Left lung (tissue), 14 donors: ENCODE measurements at places on chromosomes 7 and 10. TPM values are rescaled to one million over a fixed set of nuclear protein-coding genes. Genes with fewer than 3 reads are reported as not detected.

- DNase-seq: no peak
Measured at GRCh38 chr7:55903985-55904759, 16.9 kb downstream of the ZNF713 start.

DNA sequence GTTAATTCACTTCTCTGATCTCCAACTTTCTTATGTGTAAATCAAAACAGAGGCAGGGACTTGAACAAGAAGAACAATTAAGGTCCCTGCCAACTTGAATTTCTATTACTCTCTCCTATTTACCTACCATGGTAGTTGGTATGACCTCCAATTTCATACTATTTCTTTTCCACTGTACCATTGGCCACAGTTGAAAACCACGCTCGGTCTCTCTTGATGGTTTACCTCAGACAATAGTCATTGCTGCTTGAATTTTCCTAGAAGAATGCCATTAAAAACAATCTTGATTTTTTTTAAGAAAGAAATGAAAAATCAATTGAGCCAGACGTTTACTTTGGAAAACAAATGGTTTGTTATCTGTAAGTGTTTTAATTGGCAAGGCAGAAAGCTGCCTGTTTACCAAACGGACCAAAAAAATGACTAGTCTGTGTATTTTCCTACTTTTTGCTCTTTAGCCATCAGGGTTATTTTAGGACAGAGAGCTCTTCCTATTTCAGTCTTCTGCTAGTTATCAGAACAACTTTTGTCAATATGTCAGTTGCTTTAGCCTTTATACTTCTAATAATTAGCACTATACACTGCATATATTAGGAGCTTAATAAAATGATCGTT lies 157.5 kb upstream of the PLXDC2 start:
- DNase-seq: no peak

GRCh38 chr7:132348341-132348740 lies 227.9 kb downstream of the PLXNA4 start:
- no peak for DNase-seq

DNA sequence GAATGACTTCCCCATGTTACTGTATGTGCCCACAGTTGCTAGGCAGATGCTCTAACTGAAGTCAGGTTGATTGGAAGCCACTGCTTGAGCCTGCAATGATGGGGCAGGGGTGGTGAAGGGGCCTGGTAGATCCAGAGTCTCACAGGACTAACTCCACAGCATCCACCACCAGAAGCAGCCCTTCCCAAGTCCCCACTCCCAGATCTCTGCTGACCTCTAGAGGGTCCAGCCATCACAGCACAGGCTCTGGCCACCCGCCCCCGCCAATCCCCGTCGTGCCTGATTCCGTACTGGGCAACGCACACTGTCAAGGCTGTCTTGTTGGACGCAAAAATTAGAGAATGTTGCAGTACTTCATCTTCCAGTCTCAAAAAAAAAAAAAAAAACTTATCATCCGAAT lies 136.8 kb upstream of the PDE1C start:
- peak; percentile 12 for DNase-seq

DNA sequence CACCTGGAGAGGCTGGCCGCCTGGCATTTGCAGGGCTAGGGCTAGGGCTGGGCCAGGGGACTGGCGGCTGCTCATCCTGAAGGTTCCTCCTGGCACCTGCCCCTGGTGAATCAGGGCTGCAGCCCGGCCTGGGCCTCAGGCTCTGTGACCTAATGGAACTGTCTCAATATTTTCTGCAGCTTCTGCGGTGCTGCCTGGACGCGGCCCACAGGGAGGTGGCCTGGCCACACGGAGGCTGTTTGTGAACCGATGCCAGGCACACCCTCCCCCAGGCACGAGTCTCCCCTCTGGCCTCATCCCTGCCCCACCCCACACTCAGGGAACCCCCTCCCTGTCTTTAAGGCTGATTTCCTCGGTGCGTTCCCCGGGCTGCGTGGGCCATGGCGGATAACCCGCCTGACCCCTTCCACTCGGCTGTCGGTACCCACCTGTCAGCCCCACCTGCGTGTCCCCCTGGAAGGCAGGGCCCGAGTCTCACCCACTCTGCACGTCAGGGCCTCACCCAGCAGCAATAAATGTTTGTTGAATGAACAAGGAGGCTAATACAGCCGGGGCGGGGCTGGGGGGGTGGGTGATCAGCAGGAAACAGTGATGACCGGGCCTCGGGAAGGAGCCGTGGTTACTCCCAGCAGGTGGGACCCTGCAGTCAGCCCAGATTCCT lies 54.5 kb upstream of the DNAJB6 start:
- DNase-seq: no peak

GRCh38 chr10:70912556-70912955 lies 24.2 kb upstream of the PCBD1 start:
- DNase-seq: no peak

DNA sequence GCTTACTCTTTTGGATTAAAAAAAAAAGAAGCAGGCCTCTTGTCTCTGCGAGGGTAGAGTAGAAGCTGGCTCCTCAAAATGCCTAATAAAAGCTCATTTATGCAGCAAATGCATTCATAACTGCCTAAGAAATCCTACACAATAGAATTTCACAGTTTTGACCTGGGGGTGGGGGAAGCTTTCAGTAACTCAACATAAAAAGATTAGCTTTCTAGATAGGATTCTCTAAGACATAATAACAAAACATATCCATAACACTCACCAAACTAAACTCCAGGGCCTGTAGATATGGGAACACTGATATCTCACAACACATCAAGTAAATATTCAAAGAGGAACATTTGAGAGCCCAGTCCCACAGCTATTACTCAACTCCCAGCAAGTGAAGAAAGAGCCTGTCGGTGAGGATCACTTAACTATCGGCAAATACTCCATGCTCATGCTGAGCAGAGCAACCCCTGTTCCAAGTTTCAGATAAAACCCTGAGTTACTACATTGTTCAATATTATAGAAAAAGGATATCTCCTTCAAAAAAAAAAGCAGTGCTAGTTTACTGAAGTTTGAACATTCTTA lies 88.1 kb downstream of the COBL start:
- DNase-seq: no peak

DNA sequence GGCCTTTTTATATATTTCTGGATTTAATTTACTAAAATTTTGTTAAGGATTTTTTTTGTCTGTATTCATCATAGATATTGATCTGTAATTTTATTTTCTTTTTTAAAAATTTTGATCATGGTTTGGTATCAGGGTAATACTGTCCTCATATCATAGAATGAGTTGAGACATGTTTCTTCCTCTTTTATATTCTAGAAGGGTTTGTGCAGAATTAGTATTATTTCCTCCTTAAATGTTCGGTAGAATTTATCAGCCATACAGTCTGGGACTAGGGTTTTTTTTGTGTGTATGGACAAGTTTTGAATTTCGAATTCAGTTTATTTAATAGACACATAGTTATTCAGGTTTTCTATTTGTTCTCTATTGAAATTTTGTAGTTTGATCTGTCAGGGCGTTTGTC lies 54.0 kb downstream of the SHOC2 start:
- DNase-seq: no peak

GRCh38 chr7:134732728-134733127 lies 46.7 kb upstream of the CALD1 start:
- DNase-seq: no peak

DNA sequence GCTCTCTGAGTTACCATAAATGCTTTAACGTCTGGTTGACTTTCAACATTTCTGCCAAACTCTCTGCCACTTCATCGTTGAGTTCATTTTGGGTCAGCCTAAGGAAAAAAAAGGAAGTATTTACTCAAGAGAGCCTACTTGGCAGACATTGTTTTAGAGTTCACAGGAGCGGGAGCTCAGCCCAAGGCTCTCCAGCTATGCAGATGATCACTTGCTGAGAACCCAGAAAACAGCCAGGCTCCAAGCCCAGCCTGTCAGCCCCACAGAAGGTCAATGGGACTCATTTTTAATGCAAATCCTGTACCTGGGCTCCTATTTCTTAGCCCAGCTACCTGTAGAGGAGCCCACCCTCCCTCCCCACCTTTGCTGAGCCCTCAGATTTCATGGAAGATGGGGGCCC lies 45.5 kb downstream of the NOD1 start:
- DNase-seq: peak; percentile 82

DNA sequence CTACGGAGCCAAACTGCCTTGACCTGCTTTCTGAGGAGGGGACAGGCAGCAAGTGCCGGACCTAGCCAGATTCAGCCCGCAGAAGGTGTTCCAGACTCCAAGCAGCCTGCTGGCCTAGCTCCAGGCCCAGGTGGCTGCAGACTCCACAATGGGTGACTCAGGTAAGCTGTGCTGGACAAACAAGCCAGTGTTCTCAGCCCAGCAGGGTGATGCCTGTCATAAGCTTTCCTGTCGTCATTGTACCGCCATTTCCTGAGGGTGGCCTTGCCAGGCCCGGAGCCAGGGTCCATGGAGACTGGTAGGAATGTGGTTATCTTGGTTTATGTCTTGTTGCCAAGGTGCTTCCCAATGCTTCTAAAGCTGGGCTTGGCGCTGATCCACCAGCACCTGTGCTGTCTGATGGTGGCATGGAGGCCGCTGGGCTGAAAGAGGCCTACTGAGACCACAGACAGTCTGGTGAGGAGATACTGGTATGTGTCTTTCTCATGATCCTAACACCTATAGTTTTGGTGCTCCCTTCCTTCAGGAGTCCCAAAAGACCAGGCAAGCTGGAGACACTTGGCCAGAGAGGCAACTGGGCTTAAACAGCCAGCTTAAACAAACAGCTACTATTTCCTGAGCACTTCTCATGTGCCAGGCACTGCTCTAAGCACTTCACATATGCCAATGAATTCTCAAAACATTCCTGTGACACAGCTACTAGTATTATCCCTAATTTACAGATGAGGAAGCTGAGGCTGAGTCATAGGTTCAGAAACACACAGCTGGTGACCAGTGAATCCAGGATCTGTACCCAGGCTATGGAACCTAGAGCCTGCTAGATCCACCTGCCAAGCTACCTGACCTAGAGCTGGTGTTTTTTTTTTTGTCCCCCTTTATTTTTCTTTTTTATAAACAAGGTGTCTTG lies 42.0 kb downstream of the ZC3HC1 start:
- peak; percentile 28 for DNase-seq

DNA sequence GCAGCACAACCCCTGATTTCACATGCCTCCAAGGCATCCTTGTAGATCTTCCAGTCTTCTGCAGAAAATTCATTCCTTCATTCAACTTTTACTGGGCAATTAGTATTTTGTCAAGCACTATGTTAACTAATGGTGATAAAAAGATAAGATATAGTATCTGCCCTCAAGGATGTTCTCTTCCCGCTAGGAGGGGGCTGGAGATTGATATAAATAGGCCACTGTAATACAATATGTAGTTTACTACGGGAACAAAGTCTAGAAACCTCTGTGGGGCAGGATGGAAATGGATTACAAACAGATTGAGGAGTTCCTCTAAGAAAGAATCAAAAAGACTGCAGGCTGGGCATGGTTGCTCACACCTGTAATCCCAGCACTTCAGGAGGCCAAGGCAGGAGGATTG lies 10.3 kb upstream of the PARD3 start:
- no peak for DNase-seq

- no peak for DNase-seq
Measured at GRCh38 chr10:80292607-80293239, 3.3 kb upstream of the MAT1A start.

- DNase-seq: no peak
Measured at GRCh38 chr7:106868364-106868763, 3.3 kb downstream of the PIK3CG start.

- no peak for DNase-seq
Measured at GRCh38 chr7:151405588-151405987, 4.2 kb downstream of the WDR86 start.

DNA sequence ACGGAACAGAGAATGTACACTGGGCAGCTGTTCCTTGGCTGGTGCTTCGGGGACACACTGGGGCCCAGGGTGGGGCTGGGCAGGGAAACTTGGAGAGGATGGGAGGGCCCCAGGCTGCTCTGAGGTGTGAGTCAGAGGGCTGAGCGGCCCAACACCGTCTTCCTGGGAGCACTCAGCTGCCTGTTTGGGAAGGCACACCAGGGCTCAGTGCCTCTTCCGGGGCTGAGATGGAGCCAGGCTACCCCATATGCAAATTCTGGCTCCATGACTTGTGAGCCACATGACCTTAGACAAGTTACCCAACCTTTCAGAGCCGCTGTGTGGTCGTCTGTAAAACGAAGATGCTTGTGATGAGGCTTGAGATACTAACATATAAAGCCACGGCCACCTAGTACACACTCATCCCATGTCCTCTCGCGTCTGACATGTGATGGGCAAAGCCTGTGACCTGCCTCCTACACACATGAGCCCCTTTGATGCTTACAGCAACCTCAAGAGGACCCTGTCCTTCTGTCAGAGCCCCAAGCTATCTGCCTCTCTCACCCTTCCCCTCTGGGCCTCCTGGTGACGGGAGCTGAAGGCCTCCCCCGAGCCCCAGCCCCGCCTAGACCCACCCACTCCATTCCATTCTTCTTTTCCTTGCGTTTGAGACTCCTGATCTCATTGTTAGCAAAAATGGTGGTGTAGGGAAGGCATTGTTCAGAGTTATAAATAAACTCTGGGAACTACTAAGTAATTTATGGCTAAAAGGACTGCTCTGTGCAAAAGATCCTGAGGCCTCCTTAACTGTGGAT lies 26.1 kb downstream of the KLRG2 start:
- DNase-seq: no peak

PNLIPRP2 gene
- not detected for total RNA-seq

ALDH18A1 gene
- 48.2 TPM for total RNA-seq

C10orf67 gene
- 0.93 TPM for total RNA-seq

VSTM4 gene
- 11.0 TPM for total RNA-seq

WDFY4 gene
- 23.6 TPM for total RNA-seq

GDF10 gene
- total RNA-seq: 9.4 TPM
